ENCODE measurements at places on chromosomes 16 and 17.

GRCh38 chr17:78889531-78889930 lies 13.5 kb downstream of the CEP295NL start:
- no peak for DNase-seq

DNA sequence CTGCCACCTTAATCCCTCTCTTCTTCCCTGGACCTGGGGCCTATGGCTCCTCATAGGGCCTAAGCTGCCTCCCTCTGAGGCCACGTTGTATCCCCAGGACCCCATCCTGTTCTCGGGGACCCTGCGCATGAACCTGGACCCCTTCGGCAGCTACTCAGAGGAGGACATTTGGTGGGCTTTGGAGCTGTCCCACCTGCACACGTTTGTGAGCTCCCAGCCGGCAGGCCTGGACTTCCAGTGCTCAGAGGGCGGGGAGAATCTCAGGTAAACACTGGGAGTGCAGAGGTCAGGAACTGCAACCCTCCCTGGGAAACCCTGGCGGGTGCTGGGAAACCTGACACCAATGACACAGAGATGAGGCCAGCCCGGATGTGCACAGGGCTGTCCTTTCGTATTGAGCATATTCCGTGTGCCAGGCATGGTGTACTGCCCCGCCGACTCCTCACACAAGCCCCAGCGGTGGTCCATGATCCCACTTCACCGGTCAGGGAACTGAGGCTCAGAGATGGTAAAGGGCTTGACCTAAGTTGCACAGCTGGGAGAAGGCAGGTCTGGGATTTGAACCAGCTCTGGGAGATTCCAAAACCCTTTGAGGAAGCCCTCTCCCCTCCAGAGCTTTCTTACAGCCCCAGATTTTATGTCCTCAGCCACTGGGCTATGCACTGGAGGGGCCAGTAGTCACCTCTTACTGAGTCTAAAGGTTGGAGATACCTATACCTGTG lies 22.9 kb downstream of the ANKRD40 start:
- DNase-seq, result no peak

DNA sequence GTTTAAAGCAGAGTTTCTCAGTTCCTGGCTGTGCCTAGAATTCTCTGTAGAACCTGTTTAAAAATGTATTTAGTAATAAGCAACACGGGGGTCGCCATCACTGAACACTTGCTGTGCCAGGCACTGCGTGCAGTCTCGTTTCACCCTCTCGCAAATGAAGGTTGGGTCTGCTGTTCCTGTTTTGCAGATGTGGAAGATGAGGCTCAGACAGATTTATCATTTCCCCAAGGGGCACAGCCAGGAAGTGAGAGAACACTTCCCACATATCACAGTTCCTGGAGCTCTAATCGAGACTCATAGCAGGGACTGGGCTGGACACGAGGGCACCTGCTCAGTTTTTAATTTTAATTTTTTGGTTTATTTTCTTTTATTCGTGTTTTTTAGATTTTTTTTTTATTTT lies 122.7 kb downstream of the ABCC6 start:
- no peak for DNase-seq

DNA sequence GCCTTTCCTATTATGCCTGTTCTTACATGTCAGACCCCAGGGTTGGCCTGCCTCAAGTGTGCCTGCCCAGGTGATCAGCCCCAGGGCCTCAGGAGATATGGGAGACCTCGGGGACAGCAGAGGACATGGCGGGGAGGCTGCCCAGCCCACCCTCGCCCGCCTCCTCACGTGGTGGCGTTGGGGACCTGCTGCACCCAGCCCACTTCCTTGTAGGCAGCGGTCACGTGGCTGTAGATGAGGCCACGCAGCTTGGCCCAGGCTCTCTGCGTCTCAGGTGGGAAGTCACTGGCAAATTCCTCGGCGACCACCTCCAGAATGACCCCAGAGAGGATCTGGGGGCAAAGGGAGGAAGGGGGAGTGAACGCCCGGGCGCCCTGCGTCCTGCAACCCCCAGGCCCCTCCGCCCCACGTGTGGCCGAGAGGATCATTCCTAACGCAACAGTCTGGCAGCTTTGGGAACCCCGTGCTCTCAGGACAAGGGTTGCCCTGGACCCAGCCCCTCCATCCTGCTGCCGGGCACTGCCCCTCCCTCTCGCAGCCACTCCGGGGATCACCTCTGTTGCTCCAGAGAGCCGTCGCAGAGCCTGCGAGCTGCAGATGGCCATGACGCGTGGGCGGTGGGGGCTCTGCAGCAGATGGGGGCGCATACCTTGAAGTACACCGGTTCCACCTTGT lies 6.6 kb downstream of the CYGB start:
- no peak for DNase-seq

- DNase-seq, result peak; percentile 72
These were observed 12.3 kb downstream of the CES4A start for GRCh38 chr16:67000384-67001351.

DNA sequence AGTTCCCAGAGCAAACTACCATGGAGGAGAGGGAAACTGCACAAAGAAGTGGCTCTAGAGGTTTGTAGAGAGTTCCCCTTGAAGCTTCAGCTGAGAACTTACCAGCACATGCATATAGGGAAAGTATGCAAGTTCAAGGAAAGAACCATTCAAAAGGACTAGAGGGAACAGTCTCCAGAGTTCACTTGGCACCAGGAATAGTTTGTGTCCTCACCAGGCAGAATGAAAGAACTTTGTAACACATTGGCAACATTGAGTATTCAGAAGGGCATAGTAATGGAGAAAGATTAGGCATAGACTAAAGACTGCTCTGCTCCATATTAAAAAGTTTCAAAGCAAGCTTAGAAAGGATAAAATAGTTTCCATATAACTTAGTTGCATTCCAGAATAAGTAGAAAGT lies 155.4 kb upstream of the TOM1L1 start:
- no peak for DNase-seq

DNA sequence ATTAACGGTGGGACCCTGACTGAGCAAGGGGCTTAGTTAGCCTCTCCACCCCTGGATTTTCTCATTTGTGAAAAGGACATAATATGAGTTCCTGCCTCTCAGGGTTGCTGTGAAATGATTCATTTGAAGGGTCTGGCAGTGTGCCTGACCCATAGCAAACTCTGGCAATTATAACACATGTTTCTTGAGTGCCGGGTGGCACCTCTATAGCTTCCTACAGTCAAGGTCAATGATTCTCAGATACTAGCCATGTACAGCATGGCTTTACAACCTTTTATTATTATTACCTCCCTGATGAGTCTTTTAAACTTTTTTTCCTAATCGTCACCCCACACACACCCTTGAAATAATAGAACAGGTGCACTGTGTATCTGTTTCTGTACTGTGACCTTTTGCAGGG lies 42.1 kb downstream of the TMEM114 start:
- DNase-seq, result no peak

DNA sequence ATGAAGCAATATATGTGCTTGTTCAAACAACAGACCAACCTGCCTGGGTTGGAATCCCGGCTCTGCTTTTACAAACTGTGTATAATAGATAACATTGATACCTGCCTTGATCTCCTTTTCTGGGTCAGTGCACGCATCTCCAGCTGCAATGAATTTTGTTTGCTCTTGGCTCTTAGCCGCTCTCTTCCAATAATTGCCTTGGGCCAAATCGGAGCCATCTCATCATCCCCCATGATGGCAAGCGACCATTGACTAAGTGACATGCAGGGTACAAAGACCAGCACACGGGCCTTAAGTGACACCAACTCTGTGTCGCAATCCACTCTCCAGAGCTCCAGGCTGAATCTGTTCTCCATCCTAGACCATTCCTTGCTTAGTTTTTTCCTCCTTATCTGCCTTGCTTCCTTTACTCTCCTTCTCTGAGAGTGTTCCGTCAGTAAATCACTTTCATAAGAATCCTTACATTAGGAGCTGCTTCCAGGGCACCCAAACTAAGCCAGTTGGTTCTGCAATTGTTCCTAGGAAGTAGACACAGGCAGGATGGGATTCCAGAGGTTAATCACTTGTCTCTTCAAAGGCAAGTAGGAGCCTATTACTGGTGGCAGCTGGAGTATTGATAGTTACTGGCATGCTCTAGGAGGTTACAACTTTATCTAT lies 134.2 kb downstream of the ABCA8 start:
- DNase-seq, result no peak

- no peak for DNase-seq
These were observed 7.1 kb upstream of the SOX9 start for GRCh38 chr17:72113751-72114150.

GRCh38 chr17:31318851-31319661 lies 2.4 kb downstream of the EVI2A start:
- no peak for DNase-seq

DNA sequence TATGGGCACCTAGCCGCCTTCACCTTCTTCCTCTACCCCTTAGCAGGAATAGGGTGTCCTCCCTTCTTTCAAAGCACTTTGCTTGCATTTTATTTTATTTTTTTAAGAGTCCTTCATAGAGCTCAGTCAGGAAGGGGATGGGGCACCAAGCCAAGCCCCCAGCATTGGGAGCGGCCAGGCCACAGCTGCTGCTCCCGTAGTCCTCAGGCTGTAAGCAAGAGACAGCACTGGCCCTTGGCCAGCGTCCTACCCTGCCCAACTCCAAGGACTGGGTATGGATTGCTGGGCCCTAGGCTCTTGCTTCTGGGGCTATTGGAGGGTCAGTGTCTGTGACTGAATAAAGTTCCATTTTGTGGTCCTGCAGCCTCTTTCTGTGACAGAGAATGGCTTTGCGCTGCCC lies 4.6 kb downstream of the TMUB2 start:
- DNase-seq, result no peak

DNA sequence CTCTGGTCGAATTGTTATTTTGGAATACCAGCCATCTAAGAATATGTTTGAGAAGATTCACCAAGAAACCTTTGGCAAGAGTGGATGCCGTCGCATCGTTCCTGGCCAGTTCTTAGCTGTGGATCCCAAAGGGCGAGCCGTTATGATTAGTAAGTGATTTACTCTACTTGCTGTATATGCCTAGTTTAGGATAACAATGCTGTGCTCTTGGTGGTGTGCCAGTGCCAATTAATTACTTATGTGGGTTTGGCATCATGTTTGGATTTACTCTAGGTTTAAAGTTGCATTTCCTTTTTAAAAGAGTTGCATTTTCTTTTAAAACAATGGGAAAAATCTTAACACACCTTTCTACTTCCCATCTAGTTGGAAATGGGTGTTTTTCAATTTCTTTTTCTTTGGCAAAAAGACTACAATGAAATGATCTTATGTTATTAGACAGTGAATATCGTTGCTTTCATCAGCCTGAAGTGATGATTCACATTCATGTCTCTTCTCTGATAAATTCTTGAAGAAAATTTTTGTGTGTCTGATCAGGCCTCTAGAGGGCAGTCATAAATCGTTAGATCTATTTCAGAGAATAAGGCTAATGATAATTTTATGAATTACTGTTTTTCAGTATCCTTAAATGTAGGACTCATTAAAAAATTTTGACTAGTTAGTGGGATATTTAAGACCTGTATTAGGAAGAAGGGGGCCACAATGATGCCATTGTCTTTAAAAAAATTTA lies 5.6 kb downstream of the SF3B3 start:
- DNase-seq, result no peak

DNA sequence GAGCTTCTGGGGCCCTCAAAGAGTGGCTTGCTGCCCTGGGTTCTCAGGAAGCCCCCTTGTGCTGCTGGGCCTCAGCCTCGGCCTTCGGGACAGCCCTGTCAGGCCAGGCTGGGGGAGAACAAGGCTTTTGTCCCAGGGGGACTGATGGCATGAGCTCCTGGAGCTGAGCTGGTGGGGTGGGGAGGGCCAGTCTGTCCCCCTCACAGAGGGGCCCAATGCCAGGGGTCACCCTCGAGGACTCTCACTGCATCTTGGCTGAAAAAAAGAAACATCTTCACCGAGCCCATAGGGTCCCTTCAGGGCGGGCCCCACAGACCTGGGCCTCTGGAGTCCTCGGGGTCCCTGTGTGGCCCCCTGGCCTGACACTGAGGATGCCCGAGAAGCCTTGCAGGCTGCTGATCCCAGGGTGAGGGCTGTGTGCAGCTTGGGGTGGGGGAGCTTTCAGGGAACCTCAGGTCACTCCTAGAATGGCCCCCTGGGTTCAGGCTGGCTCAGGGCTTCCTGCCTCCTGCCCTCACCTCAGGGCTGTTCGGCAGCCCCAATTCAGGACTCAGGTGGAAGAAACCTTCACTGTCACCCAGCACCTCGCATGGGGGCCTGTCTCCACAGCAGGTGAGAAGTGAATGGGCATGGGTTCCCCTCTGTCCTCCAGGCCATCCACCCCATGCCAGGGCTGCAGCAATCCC lies 90.5 kb downstream of the TNFRSF13B start:
- DNase-seq, result no peak

GRCh38 chr17:35099908-35100307 lies 19.8 kb downstream of the RAD51D start:
- DNase-seq, result no peak

DNA sequence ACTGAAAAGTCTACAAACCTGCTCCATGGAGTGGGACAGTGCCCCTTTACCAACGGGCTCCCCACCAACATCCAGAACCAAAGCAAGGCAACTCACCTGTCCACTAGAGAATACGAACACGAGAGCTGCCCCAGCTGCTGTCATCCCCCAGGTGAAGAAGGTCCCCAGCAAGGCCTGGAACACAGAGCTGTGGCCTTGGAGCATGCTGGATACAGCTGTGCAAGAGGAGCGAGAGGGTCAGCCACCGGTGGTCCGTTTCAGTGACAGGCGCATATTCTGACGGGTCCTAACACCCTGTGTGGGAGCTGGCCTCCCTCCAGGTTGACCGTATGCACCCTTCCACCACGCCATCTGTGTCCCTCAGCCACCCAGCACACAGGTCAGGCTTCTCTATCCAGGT lies 3.9 kb downstream of the SLC39A11 start:
- no peak for DNase-seq

DNA sequence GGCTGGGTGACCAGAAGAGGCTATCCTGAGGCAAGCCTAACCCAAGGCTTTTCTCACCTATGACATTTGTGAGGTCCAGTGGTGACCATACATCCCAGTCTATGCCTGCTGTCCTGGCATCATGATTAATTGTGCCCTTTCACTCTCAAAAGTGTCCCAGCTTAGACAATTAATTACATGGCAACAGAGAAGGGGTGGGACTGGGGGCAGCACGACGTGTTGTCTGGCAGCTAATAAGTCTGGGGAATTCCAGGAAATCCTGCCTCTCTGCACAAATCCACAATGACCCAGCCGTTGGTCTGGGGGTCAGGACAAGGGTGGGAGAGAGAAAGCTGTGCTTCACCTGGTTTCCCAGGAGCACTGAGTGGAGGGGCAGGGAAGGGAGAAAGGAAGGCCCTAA lies 14.0 kb upstream of the MTMR4 start:
- DNase-seq, result no peak

- DNase-seq, result no peak
These were observed 656.4 kb upstream of the CDH8 start for GRCh38 chr16:62692685-62693084.

DNA sequence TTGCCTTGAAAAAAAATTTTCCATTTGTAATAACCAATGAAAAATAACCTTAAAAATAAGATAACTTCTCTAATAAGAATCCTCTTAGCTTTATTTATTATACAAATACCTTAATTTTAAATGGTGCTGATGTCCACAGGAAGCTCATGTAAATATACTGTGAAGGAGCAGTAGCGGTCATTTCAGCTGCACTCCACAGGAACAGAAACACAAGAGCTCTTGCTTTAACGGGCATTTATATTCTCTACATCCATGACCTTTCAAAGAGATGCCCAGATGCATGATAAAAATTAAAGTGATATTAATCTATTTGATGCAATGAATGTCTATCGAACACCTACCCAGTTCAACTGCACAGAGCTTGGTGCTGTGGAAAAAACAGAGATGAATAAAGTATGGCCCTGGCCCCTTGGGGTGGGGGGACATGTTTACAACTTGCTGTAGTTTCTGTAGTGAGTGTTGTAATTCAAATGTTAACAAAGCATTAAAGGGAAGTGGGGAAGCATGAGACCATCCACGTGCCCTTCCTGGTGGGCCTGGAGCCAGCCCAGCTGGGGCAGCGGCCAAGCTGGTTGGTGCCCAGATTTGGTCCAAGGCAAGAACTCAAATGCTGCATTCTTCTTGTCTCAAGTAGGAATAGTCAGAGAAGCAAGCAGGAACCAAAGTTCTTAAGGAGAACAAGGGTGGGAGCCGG lies 47.9 kb downstream of the IQCK start:
- no peak for DNase-seq
